ENCODE measurements at places on chromosomes 4 and X.

DNA sequence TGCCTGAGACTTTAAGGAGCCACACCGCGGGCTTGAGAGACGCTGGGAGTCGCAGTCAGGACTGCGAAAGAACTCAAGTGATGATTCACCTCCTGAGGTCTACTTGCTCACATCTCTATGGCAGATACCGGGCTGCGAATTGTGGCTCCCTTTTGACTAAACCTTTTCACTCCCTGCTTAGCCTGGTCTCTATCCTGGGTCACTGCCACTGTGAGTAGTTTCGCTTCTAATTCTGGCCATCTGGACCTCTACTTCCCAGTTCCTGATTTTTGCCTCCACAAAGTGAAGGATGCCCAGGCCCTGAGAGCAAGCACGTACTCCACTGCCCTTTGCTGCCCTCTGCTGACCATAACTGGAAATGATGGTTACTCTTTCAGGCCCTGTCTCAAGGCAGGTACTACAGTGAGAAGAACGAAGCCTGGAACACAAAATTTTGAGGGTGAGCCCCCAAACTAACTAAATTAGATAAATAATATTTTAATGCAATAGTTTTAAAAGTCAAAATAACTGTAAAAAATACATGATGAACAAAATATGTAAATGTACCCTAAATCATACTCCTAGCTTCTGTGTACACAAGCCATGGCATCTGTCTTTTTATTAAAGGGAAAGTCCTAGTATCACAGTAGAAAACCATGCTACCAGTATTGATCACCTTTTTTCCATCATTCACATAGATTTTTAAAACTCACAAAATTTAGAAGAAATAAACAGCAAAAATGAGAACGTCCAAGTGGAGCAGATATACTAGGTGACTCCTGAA is 16.7 kb downstream of the MAD2L1 start:
- DNase-seq = peak; percentile 92

GRCh38 chr4:17511509-17511949 is 361 bp downstream of the QDPR start:
- peak; percentile 69 for DNase-seq

DNA sequence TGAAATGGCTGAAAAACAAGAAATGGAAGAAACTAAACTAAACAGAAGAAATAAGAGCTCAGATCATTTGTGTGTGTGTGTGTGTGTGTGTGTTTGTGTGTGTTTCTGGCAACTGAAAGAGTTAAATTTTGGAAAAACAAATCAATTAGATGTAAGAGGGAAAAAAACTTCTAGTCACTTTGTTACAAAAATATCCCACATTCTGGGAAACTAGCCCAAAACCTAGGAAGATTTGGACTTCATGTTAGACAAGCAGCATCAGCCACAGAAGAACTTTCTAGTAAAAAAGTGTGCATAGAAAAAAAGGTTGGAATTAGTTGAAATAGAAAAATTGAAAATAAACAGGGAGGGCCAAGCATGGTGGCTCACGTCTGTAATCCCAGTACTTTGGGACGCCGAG is 111.6 kb upstream of the PRKG2 start:
- no peak for DNase-seq

DNA sequence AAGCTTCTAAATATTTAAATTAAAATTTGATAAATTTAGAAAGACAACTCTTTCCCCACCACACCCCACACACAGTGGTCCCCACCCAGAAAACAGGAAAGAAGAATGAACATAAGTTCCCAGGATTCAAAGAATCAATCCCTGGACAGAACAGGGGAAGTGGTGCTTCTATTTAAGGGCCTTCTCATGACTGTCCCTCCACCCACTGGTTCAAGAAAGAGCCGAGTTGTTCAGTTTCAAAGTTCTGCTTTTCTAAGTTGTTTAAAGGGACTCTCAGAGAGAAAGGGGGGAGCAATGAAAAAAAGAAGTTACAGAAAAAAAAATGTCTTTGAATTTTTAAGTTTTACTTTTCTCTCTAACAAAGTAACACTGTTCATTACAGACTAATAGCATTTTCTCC is 195.8 kb downstream of the PDGFC start:
- no peak for DNase-seq

DNA sequence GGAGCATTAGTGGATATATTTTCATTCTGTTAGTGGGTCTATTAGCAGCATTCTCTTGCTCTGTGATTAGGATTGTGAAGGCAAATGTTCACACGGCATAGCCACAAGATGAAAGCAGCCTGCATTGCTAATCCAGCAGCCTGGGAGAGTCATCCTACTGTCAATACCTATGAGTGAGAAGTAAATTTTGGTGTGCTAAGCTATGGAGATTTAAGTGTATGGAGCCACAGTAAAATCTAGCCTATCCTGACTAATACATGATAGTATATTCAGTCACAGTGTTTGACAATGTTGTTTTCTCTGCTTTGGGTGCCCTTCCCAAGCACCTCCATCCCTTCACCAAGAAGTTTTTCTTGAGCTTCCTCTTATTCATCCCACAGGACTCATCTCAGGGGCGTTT is 47.2 kb upstream of the TMPRSS11F start:
- no peak for DNase-seq

- DNase-seq = no peak
Observed at GRCh38 chr4:44535981-44536380, 87.4 kb upstream of the KCTD8 start.

- DNase-seq = no peak
Observed at GRCh38 chr4:79296768-79297428, 29.0 kb downstream of the NAA11 start.

- DNase-seq = no peak
Observed at GRCh38 chr4:121182296-121182695, 18.2 kb upstream of the TNIP3 start.

DNA sequence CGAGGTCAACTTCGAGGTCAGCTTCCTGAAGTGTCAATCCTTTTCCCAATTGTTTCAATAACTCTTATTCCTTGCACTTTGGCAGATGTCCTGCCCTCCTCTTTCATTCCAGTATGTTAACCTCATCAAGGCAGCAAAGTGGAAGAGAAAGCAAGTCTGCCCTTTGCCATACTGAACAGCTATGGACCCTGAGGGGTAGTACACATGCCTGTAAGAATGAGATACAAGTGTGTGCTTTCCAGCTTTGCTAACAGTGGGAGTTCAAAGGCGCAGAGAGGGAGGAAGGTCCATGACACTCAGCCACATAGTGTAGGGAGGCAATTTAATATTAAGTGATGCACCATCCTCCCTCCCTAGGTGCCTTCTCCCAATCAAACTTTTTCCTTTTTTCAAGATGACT is 96.4 kb upstream of the ZCCHC13 start:
- DNase-seq = no peak

GRCh38 chr4:91325495-91325894 is 978.3 kb upstream of the GRID2 start:
- DNase-seq = no peak

GRCh38 chr4:52915191-52915590 is 53.1 kb downstream of the RASL11B start:
- no peak for DNase-seq

- DNase-seq = no peak
Observed at GRCh38 chr4:181202240-181202639, 1041.0 kb upstream of the TENM3 start.

DNA sequence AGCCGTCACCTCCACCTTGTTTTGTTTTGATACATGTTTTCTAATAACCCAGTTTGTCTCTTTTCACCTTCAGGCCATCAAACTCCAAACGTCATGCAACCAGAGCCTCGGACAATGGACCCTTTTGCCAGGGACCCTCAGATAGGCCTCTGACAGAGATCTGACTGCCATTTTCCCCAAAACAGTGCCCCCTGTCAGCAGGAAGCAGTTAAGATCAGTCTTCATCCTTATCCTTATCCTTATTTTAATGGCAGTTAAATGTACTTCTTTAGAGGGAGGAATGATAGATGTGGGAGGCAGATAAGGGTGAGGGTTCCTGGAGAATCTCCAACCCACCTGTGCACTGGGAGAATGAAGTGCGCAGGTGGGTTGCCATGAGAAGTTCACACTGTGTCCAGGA is 135.7 kb downstream of the ANAPC10 start:
- DNase-seq = no peak

- DNase-seq = no peak
Observed at GRCh38 chr4:13731019-13731418, 103.5 kb upstream of the BOD1L1 start.

- no peak for DNase-seq
Observed at GRCh38 chr4:61556277-61556676, 356.2 kb downstream of the ADGRL3 start.
